ENCODE measurements at places on chromosomes 16 and 17.

DNA sequence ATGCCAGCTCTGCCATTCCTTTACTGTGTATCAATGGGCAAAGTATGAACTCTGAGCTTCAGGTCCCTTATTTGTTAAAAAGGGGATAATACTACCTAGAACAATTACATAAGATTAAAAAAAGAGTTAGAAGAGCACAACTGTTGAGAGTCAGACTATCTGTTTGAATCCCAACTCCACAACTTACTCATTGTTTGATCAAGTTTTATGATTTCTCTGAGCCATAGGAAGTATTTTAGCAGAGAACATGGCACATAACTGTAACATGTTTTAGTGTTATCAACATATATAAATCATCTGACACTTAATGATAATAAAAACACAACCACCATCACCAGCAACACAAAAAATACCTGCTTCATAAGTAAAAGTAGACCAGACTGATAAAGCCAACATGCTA lies 421.3 kb downstream of the ZFHX3 start:
- DNase-seq: no peak

GRCh38 chr17:70034158-70034557 lies 40.9 kb upstream of the KCNJ16 start:
- DNase-seq: no peak

GRCh38 chr16:7420843-7421242 lies 88.2 kb downstream of the RBFOX1 start:
- no peak for DNase-seq

- no peak for DNase-seq
These were observed 24.1 kb upstream of the KCNJ16 start for GRCh38 chr17:70050931-70051330.

DNA sequence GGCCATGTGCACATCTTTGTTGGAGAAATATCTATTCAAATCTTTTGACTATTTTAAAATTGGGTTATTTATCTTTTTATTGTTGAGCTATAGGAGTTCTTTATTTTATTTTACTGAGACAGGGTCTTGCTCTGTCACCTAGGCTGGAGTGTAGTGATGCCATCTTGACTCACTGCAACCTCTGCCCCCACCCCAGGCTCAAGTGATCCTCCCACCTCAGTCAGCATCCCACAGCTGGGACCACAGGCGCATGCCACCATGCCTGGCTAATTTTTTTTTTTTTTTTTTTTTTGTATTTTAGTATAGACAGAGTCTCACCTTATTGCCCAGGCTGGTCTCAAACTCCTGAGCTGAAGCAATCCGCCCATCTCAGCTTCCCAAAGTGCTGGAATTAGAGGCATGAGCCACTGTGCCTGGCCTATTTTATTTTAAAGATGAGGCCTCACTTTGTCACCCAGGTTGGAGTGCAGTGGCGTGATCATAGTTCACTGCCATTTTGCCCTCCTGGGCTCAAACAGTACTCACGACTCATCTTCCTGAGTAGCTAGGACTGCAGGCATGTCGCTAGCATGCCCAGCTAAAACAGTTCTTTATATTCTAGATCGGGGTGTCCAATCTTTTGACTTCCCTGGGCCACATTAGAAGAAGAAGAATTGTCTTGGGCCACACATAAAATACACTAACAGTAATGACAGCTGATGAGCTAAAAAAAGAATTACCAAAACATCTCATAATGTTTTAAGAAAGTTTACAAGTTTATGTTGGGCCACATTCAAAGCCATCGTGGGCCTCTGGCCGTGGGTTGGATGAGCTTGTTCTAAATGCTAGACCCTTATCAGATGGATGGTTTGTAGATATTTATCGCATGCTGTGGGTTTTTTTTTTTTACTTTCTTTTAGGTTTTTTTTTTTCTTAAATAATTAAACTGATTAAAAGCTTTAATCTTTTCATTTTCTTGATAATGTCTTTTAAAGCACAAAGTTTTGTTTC lies 13.7 kb downstream of the TENT4B start:
- peak; percentile 81 for DNase-seq

GRCh38 chr17:71631483-71631882 lies 489.3 kb upstream of the SOX9 start:
- no peak for DNase-seq

Measured in T-helper 2 cell (primary cell).